Fibroblast of mammary gland (primary cell): ENCODE measurements at places on chromosomes 5 and 9.

- DNase-seq = no peak
These were observed 97.8 kb upstream of the HAND1 start for GRCh38 chr5:154575546-154576428.

DNA sequence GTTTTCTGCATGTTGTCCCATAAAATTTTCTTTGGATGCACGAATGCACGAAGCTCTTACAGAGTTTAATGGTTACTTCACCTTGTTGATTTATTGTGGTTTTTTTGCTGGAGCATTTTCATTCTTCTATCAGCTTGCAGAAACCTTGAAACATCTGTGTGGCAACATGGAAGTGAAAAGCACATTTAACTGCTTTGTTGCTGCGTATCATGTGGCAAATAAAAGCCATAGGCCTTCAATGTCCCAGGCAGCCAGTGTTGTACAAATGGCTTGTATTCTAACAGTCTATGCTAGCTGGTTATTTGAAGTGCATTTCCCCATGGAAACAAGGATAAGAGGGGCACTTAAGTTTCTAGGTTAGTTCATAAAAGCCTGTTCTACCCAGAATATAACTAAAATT is 42.5 kb upstream of the RASGRF2 start:
- DNase-seq = no peak

GRCh38 chr5:76207120-76207519 is 123.9 kb downstream of the SV2C start:
- DNase-seq = no peak

GRCh38 chr9:133670466-133670865 is 34.3 kb downstream of the DBH start:
- DNase-seq = no peak

DNA sequence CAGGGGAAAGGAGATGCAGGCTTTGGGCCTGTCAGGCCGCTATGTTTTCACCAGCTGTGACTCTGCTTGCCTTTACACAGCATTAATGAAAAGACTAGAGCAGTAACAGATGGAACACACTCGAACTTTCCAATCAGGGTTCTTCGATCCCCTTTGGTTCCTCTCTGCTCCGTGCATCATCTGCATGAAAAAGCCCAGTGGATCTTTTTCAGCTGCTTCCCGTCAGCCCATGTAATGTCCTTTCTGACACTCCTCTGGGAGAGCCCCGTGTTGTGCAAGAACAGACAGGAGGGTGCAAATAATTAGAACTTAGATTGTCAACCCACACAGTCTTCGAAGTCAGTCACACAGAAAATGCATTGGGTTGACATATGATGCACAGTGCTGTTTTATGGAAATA is 448.9 kb upstream of the ZNF462 start:
- DNase-seq = no peak
